ENCODE measurements at places on chromosomes 3 and 15.

- no peak for DNase-seq
These were observed 273.4 kb downstream of the ARRDC4 start for GRCh38 chr15:98233873-98234272.

- DNase-seq = no peak
These were observed 33.6 kb upstream of the GALNT15 start for GRCh38 chr3:16140894-16141285.

GRCh38 chr3:65993134-65993900, 45.4 kb downstream of the MAGI1 start:
- no peak for DNase-seq

- no peak for DNase-seq
These were observed 28.4 kb downstream of the IGF1R start for GRCh38 chr15:98676586-98677270.

- DNase-seq = no peak
These were observed 106.6 kb downstream of the FOXP1 start for GRCh38 chr3:71476950-71477349.

DNA sequence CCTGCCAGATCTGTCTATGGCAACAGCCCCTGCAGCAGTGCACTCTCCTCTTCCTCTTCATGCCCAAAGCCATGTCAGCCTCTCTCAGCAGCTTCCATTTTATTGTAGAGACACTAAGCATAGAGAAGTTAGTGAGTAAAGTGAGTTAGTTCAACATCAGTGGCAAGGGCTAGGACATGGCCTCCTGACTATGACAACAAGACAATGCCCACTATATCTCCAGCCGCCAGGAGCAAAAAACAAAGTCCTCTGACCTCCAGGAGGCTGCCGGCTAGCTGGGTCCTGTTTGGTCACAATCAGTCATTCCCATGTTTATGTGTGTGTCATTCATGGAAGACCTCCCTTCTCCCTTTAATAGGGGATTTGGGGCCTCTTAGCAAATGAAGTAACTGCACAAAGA, 14.9 kb downstream of the NR1I2 start:
- no peak for DNase-seq

DNA sequence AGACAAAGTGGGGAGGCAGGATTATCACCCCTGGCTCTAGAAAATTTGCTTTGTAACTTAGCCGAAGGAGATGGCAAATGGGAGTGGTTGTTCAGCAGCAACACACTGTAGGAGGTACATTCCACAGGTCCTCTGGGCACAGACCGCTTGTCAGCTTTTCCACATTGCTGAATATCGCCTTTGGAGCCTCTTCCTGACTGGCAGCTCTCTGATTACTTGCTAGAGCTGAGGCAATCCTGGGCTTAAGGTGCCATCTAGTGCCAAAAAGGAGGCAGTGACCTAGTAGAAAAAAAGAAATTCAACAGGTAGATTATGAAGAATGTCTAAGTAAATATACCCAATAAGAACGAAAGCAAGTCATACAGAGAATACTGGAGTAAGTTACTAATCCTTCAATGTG, 13.1 kb upstream of the SCN5A start:
- no peak for DNase-seq

GRCh38 chr3:74676-75243, 121.8 kb upstream of the CHL1 start:
- no peak for DNase-seq

DNA sequence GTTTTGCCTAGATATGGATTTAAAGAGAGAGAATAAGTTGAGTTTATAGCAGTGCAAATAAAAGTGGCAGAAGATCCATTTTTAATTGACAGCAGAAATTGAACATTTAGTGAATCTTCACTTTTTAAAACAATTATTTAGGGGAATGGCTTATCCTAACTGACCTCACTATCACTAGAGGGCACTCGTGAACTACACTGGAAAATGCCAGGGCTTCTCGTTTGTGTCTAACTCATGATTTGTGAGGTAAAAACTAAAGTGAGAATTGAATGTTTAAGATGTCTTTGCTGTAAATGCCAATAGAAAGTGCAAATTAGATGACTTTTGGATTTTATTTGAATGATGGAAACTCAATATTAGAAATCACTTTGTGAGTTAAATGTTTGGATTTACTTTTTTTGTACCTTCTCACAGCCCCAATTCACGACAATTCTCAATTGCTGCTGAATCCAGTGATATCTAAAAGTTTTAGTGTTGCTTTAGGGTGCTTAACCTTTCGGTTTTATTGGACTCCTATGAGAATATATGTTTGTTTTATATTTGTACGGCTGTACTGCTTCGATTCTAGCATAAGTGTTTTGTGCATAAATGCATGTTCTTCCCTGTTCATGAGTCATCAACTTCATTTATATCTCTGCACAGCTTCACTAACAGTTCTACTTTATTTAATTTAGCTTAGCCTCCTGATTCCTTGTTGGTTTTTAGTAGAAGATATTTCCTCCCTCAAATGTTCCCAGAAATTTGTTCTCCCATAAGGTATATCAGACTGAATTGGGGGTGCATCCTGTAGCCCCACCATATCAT, 462.1 kb downstream of the MFSD1 start:
- no peak for DNase-seq

DNA sequence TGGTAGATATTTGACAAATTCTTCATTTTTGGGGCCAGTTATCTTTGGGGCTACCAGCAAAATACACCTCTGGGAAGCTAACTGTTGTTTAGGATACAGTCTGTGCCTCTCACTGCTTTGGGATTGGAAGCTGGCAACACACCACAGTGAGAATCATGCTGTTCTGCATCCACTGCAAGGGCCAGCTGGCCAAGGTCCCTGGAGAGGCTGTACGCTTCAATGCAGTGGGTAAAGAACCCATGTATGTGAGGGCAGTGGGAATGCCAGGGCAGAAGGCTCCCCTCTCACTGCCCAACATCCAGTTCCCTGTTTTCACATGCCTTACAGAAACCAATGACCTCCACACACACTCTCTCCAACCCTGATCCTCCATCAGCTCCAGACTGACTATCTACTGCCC, 20.1 kb downstream of the ZDHHC3 start:
- no peak for DNase-seq

Data from CD4-positive, alpha-beta memory T cell (primary cell).